HT-29 (cell line): ENCODE measurements at places on chromosomes 16 and 17. TPM values are rescaled to one million over a fixed set of nuclear protein-coding genes. Genes with fewer than 3 reads are reported as not detected.

DNA sequence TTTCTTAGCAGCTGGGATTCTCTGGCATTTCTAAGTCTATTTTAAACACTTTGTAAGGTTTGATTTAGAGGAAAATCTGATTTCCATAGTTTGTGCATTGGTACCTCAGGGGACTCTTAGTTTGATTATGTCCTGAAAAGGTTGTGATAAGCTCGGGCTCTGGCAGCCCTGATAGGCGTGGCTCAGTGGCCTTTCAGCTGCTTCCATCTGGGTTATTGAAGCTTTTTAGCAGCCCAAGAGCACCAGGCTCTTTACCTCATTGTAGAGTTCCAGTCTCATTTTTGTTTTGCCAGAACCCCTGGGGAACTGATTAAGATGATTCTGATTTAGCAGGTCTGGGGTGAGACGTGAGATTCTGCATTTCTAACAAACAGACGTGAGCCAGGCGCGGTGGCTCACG is 412.3 kb downstream of the XYLT1 start:
- DNase-seq = no peak

DNA sequence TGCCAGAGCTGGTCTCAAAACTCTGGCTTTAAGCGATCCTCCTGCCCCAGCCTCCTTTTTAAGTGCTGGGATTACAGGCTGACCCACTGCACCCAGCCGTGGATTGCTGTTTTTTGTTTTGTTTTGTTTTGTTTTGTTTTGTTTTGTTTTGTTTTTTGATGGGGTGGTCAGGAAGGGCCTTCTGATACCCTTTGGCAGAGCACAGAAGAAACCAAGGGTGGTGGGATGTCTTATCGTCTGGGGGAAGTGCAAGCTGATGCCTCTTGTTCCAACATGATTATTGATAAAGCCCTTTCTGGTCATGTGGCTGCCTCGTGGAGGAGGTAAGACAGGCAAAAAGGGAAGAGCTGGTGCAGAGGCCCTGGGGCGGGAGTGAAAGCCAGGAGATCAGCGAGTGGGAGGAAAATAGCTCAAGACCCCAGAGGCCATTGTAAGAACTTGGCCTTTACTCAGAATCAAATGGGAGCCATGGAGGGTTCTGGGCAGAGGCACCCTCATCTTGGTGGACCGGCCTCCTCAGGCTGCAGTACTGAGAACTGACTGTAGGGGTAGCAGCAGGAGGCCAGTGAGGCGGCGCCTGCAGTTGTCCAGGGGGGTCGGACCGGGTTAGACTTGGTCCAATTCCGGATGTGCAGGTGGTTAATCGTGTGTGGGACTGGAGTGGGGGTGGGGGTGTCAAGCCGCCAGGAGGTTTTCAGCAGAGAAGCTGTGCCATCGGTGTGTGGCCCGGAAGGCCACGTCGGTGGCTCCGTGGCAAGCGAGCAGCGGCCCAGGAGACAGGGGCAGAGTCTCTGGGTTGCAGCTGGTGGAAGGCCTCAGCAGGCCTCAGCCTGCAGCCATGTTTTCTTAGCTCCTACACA is 84.4 kb upstream of the GSE1 start:
- no peak for DNase-seq

DNA sequence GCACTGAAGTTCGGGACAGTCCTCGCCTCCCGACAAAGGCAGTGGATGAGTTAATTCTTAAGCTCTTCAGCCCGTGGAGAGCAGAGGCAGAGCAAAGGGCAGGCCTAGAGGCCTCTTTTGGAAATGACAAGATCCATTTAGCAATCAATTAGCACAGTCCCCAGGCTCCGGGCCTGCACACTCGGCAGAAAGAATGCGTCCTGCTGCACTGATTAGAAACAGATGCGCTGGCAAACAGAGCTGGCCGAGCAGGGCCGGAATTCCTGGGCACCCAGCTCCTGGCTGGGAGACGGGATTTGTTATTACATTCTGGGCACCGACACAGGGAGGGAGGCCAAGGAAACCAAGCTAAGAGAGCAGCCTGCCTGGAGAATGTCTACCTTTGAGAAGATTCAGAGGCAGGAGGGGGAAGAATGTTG is 162.9 kb downstream of the COPRS start:
- DNase-seq = no peak

Gene MEIOC
- not detected in 2 replicates for total RNA-seq

Gene ABAT
- total RNA-seq = 0.36 and 1.1 TPM in 2 replicates

Gene DPEP3
- not detected in 2 replicates for total RNA-seq

Gene CCDC40
- total RNA-seq = 5.5 and 7.0 TPM in 2 replicates

Gene SMIM36
- 0.29 TPM in 1 of 2 replicates, not detected in the other for total RNA-seq
